ENCODE measurements at places on chromosomes 1 and 21.

DNA sequence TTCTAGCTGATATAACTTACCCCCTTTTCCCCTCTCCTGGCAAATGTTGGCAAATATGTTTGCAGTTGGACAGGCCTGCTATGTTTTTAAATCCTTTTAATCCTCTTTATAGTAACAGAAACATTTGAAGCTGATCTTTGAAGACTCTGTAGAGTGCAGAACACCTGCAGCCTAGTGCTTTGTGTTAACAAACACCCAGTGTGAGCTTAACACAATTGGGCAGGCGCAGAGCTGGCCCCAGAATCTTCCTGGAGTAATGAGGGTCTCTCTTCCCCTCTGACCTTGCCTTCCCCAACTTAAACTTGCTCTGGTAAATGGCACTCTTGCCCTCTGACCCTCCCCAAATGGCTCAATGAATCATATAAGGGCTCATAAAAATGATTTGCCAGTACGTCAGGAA, 247.9 kb upstream of the LYPLAL1 start:
- DNase-seq: no peak

DNA sequence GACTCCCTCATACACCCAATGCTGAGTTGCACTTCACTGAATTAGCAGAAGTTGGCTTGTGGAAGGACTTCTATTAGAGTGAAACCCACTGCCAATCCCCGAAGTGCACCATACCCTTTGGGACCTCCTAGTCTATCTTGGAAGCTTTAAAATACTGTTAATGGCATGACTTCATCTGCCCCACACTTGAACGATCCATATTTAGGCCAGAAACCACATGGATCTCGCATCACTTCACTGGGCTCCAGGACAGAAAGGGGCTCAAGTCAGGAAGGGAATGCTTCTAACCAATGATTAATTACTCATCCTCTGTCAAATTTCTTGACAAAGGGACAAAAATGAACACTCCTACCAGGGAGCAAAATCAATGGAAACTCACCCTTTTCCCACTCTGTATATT, 69.1 kb downstream of the BCAR3 start:
- no peak for DNase-seq

DNA sequence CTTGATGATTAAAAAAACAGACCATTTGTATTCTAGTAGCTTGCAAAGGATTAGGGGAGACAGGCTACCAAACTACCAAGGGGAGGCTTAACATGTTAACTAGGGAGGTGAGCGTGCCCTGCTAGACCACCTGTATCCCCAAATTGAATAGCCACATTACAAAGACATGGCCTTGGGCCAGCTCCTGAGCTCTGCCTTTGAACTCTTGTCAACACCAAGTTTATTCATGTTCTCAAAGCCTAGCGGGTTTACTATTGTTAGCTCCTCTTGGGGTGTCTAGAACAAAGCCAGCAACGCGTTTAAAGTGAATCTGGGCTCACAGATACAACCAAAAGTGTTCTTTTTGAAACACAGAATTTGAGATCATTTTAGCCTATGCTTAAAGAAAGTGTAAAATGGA, 36.3 kb downstream of the SMYD2 start:
- no peak for DNase-seq

DNA sequence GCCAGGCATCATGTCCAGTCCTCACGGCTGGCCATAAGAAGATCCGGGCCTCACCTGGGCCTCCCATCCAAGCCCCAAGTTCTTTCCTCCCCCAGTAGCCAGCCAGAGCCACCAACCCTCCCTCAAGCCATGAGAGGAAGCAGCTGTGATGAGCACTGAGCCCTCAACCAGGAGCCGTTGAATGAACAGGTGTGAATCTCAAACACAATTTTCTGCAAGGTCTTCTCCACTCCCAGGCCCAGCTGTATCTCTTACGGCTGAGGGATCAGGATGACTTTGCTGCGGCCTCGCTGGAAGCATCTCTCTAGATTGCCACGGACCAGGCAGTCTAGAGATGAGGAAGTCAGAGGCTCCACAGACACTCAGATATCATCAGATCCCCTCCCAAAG, 9.8 kb upstream of the CLDN14 start:
- DNase-seq: no peak

GRCh38 chr1:192967901-192968300, 91.3 kb downstream of the UCHL5 start:
- DNase-seq: no peak

- no peak for DNase-seq
Measured at GRCh38 chr1:18879791-18880309, 20.4 kb upstream of the TAS1R2 start.

- DNase-seq: no peak
Measured at GRCh38 chr1:26921126-26921539, 410 bp upstream of the NUDC start.

DNA sequence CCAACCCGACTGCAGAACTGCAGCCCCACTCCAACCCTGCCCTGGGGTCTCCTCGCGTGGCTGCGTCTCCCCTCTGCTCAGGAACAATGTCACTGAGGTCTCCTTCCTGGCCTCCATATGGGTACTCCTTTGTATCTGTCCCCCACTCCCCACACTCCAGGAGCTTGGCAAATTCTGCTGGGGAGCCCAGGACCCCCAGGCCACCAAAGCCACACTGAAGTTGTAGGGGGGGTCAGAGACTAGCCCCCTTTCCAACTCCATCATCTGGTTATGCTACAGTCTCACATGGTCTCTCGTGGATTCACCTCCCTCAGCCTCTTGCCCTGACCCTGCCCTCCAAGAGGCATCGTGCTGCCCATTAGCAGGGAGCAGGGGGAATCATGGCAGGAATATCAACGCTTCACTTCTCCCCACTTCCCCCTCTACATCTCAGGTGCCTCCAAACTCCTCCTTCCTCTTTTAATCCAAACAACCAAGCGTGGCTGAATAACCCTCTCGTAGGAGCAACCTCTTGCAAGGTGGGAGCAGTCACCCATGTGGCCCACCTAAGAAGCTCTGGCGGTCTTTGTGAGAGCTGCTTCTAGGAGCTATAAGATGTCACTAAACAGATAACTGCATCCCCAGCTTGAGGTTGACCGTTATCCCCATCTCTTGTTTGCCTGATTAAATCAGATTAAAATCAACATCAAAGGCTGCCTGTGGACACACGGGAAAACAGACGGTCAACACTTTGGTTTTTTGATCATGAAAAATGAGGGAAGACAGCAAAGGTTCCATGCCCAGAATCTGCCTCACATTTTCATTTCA, 86.4 kb downstream of the MIS18A start:
- DNase-seq: no peak

- no peak for DNase-seq
Measured at GRCh38 chr1:235275223-235275622, 52.8 kb downstream of the ARID4B start.

DNA sequence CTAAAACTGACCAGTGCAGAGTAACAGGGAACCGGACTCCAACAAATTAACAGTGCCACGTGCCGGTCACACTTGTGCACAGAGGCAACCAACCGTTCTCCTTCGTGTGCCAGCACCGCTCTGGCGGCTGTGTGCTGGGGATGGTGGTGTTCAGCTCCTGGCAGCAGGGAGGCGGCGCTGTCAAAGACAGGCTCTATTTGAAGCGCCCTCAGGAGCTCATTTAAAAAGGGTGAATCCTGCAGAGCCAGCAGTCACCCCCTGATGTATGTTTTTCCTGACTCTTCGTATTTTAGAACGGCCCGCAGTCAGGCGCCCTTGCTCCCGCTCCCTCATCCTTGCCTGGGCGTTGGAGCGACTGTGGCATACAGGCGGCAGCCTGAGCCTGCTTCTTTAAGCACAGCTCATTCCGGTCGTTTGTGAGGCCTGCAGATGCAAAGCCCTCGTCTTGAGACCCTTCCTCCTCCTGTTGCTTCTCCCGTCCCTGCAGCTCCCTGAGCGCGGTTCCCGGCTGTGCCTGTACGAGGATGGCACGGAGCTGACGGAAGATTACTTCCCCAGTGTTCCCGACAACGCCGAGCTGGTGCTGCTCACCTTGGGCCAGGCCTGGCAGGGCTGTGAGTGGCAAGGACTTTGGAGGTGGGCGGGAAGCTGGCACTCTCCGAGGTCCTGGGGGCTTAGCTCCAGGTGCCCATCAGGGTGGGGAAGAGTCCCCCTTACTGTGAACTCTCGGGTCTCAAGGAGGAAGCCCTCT, 1.1 kb downstream of the DFFB start:
- peak; percentile 59 for DNase-seq

GRCh38 chr21:37848721-37849490, 67.4 kb downstream of the KCNJ6 start:
- no peak for DNase-seq

GRCh38 chr1:10867914-10868598, 71.6 kb upstream of the CASZ1 start:
- DNase-seq: peak; percentile 23

DNA sequence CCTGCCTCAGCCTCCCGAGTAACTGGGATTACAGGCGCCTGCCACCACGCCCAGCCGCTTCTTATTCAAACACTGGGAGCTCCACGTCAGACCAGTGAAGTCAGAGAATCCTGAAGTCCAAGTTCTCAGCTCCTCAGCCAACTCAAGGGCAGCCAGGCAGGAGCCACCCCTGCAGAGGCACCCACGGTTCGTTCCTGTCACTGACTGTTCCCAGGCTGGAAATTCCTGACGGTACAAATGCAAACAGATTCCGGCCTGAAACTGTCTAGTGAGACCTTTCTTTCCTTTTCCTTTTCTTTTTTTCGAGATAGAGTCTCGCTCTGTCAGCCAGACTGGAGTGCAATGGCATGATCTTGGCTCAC, 11.7 kb downstream of the SLC35E2B start:
- no peak for DNase-seq

- no peak for DNase-seq
Measured at GRCh38 chr21:38380481-38381137, 117.7 kb downstream of the ERG start.

Data from dorsolateral prefrontal cortex (tissue), 122 donors.